Caco-2 (cell line): ENCODE measurements at places on chromosomes 16 and 17. TPM values are rescaled to one million over a fixed set of nuclear protein-coding genes. Genes with fewer than 3 reads are reported as not detected.
A peak's percentile ranks its signal among the peaks of the same experiment; 100 is the strongest.

Gene GRB7
- total RNA-seq: 83.3 and 98.6 TPM in 2 replicates

Gene TNK1
- 6.1 and 6.4 TPM in 2 replicates for total RNA-seq

DNA sequence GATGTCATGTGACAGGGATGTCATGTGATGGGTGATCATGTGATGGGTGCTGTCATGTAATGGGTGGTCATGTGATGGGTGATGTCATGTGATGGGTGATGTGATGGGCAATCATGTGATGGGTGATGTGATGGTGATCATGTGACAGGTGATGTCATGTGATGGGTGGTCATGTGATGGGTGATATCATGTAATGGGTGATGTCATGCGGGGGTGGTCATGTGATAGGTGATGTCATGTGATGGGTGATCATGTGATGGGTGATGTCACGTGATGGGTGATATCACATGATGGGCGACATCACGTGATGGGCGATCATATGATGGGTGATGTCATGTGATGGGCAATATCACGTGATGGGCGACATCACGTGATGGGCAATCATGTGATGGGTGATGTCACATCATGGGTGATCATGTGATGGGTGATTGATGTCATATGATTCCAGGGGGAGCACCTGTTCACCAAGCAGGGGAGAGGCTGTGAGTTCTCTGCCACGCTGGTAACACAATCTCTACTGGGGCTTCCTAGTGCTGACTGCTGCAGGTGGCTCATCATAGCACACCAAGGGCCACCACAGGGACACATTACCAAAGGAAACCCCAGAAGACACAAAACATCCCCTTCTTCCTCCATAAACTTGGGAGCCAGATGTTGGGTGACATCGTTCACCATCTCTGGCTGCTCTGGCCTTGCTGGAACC, 16.5 kb downstream of the CD300LB start:
- DNase-seq: no peak

Gene EMP2
- total RNA-seq: 187 and 198 TPM in 2 replicates

DNA sequence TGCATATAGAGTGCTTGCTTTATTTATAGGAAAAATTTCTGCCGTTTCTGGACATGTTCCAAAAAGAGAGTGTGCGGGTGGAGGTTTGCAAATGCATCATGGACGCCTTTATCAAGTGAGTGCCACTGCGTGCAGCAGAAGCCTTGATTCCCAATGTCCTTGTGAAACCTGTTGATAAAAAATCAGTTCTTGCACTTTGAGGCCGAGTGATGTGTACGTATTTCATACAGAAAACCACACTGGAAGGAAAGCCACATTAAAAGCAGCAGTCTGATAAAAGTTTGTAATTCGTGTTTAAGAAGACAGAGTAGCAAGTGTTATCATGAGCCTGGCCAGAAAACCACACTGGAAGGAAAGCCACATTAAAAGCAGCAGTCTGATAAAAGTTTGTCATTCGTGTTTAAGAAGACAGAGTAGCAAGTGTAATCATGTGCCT, 78.0 kb downstream of the KNOP1 start:
- no peak for DNase-seq

- no peak for DNase-seq
These were observed 188.0 kb upstream of the AXIN2 start for GRCh38 chr17:65749479-65749878.

Gene KCNAB3
- 1.2 and 2.0 TPM in 2 replicates for total RNA-seq

DNA sequence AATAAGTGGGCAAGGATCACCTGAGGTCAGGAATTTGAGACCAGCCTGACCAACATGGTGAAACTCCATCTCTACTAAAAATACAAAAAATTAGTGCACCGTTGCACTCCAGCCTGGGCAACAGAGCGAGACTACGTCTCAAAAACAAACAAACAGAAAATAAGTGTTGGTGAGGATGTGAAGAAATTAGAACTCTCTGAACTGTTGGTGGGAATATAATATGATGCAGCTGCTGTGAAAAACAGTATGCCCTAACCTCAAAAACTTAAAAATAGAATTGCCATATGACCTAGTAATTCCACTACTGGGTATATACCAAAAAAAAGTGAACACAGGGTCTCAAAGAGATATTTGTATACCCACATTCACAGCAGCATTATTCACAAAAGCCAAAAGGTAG, 26.1 kb downstream of the GLG1 start:
- DNase-seq: no peak

DNA sequence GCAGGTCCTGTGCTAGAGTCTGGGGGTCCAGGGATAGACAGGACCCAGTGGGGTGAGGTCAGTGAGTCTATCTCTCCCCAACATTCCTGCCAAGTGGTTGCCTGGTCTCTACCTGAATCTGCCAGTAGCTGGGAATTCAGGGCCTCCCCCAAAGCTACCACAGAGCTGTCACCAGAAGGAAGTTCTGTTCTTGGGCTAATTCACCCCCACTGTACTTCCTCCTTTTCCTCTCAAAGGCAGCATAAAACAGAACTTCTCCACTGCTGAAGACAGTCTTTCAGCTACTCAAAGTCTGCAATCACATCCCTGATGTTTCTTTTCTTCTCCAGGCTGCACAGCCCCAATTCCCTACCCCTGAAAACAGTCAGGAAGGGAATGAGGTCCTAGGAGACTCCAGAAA, 8.7 kb downstream of the CAMTA2 start:
- DNase-seq: no peak

DNA sequence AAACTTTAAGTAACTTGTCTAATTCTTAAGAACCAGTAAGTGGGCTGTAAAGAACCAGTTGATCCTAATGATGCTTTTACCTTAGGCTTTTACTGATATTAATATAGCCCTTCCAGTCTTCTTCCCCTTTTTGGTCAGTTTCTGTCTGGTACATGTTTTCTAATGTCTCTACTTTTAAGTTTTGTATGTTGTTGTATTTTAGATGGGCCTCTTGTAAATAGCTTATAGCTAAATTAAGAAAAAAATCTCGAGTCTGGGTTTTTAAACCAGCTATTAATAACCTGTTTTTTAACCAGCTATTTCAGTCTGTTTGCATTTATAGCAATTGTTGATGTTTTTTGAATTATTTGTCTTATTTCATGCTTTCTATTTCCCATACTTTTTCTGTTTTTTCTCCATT, 79.0 kb downstream of the PITPNC1 start:
- DNase-seq: no peak

Gene ATP1B2
- 0.11 and 0.14 TPM in 2 replicates for total RNA-seq

Gene CCDC200
- total RNA-seq: not detected in 2 replicates

Gene C17orf113
- total RNA-seq: 3.8 and 4.7 TPM in 2 replicates

DNA sequence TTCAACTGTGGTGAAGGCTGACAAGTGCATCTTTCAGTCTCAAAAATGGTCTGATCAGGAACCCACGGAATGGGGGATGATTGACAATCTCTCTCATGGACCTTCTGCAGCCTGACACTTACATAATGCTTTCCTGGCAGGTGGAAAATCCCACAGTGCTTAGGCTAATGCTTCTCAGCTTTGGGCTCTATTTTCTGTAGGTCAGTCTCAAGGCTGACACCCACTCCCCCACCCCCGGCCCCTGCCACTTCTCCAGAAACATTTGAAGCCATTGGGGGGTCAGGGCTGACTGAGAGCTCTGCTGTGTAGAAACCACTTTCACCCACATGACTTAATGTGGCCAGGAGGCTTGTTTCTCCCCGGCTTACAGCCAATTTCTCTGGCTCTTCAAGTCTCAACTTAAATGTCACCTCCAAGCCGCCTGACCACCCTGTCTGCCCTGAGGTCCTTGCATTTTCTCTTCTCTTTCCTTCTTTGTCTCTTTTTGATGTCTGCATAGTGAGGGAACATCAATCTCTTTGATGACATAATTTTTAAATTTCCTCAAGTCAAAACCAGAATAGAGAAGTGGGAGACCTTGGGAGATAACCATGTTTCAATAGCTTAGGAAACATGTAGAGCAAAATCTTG, 16.7 kb upstream of the IRF8 start:
- DNase-seq: no peak

Gene CES4A
- not detected in 2 replicates for total RNA-seq

Gene VWA3A
- total RNA-seq: not detected in 2 replicates

Gene HS3ST3A1
- 0.51 TPM in 1 of 2 replicates, not detected in the other for total RNA-seq

Gene PPP4C
- total RNA-seq: 130 and 134 TPM in 2 replicates

- no peak for DNase-seq
These were observed 13.9 kb downstream of the JPT2 start for GRCh38 chr16:1691956-1692355.

- no peak for DNase-seq
These were observed 22.6 kb downstream of the MAP3K3 start for GRCh38 chr17:63644846-63645245.

Gene COA3
- total RNA-seq: 63.5 and 63.6 TPM in 2 replicates

- no peak for DNase-seq
These were observed 8.4 kb upstream of the SLC47A2 start for GRCh38 chr17:19724501-19725420.

Gene PSMD3
- total RNA-seq: 179 and 195 TPM in 2 replicates

DNA sequence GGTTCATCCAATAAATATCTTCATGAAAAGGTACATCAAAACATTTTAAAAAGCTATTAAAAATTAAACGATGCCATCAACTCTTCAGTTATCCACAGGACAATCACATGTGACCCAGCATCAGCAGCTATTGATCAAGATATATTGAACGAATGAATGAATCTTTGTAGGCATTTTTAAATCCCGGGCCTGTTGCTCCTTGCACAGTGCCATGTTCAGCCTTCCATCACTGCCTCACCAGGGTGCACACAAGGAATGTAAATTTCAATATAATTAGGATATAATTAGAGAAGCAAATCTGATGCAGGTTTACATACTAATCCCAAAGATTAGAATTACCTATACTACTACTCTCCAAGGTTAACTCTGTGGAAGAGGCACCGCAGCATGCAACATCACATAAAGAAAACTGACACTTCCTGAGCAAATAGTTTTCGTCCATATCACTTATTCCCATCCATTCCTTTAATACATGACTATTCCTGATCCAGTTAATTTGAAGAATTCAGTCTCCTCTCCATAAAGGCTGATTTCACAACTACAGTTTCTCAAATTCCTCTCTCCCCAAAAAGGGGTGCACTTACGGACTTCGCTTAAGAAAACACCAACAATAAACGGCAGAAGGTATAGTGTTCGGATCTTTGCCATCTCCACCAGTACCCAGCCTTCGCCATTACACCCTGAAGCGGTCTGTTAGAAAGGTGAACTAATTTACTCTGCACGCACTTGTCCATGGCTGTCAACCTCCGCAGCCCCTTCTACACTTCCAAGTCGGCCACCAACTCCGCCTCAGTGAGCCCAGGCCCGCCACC, 938 bp downstream of the NCOR1 start:
- no peak for DNase-seq

GRCh38 chr17:39826334-39826733, 37.8 kb downstream of the IKZF3 start:
- DNase-seq: no peak

Gene KCNH6
- total RNA-seq: not detected in 2 replicates

Gene LDHD
- 4.1 and 4.5 TPM in 2 replicates for total RNA-seq

DNA sequence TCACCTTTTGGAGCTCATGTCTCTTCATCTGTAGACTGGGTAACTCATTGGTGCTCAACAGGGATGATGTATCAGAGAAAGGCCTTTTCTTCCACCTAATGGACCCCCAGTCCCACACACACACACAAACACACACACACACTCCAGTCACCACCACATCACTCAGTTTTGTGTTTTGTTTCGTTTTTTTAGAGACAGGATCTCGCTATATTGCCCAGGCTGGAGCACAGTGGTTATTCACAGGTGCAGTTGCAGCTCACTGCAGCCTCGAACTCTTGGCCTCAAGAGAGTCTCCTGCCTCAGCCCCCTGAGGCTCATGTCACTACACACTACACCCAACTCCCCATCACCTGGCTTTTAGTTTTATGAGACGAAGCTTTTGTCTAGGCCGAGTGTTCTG, 55.6 kb downstream of the SF3B3 start:
- no peak for DNase-seq

Gene MYH1
- total RNA-seq: not detected in 2 replicates

- no peak for DNase-seq
These were observed 287.3 kb upstream of the FOXF1 start for GRCh38 chr16:86222965-86223551.

- DNase-seq: peak; percentile 71
These were observed 3.6 kb upstream of the ZNF652 start for GRCh38 chr17:49365667-49366066.

DNA sequence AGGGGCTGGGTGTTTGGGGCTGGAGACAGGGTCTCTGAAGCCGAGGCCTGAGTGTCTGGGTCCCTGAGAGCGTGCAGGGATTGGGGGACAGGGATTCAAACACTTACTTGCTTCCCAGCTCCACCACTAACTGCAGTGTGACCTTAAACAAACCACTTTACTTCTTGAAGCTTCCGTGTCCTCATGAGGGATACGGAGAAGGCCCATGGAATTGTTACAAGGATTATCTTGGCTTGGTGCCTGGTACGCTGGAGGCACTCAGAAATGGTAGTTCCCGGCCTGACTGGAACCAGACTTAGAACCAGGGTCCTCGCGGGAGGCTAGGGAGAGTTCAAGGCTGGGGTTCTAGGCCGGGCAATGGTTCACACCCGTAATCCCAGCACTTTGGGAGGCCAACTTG, 2.9 kb upstream of the CXCL16 start:
- no peak for DNase-seq

DNA sequence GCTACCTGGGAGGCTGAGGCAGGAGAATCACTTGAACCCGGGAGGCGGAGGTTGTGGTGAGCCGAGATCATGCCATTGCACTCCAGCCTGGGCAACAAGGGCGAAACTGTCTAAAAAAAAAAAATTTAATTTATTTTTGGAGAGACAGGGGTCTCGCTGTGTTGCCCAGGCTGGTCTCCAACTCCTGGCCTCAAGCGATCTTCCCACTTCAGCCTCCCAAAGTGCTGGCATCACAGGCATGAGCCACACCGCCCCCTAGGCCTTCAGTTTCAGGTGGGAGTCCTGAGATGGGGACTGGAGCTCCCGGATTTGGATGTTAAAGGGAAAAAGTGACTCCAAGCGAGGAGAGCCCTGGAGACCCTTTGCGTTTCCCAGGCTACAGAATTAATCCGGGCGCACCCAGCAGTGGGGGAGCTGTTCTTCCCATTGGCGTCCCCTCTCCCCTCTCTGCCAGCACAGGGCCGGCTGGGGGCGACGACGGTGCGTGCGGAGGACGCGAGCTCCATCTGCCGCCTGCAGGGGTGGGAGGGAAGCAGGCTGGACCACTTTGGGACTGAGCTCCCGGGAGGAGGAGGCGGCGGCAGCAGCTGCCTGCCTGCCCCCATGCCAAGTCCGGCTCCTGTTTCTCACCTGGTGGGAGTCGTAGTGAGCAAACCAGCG, 49.3 kb upstream of the USP7 start:
- DNase-seq: no peak

GRCh38 chr16:69087161-69087581, 18.3 kb upstream of the HAS3 start:
- no peak for DNase-seq

DNA sequence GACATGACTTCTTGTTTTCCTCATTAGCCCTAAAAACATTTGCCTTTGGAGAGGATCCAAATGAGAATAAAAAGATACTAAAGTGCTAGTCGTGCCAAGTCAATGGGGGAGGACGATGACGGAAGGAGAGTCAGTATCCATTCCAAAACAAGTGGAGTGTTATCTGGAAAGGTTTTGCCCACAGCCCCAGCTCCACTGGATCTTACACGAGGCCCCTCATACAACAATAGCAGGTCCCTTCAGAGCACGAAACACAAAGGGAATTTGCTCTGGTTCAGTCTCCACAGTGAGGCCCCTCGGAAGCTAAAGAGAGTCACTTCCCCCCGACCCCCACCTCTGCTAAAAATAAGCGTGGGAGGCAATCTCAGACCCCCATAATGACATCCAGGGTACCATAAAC, 496.9 kb upstream of the ZFHX3 start:
- DNase-seq: no peak

GRCh38 chr17:15999974-16000827, 577 bp downstream of the TTC19 start:
- DNase-seq: no peak

Gene PLA2G10
- total RNA-seq: 1.00 and 1.4 TPM in 2 replicates

Gene STX4
- total RNA-seq: 27.9 and 29.2 TPM in 2 replicates

- DNase-seq: no peak
These were observed 10.6 kb downstream of the MPG start for GRCh38 chr16:88613-89012.
